Heart right ventricle (tissue), 16 donors: ENCODE measurements at places on chromosomes 11 and 22. TPM values are rescaled to one million over a fixed set of nuclear protein-coding genes. Genes with fewer than 3 reads are reported as not detected.
A peak's percentile ranks its signal among the peaks of the same experiment; 100 is the strongest.

DNA sequence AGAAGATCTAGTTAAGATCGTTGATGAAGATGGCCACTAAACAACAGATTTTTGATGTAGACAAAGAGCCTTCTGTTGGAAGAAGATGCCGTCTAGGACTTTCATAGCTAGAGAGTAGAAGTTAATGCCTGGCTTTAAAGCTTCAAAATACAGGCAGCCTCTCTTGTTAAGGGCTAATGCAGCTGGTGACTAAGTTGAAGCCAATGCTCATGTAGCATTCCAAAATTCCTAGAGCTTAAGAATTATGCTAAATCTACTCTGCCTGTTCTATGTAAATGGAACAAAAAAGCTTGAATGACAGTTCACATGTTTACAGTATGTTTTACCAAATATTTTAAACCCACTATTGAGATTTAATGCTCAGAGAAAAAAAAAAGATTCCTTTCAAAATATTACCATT lies 492.6 kb downstream of the CNTN5 start:
- DNase-seq = no peak

- DNase-seq = no peak
Observed at GRCh38 chr11:74671520-74672196, 59.6 kb downstream of the CHRDL2 start.

DNA sequence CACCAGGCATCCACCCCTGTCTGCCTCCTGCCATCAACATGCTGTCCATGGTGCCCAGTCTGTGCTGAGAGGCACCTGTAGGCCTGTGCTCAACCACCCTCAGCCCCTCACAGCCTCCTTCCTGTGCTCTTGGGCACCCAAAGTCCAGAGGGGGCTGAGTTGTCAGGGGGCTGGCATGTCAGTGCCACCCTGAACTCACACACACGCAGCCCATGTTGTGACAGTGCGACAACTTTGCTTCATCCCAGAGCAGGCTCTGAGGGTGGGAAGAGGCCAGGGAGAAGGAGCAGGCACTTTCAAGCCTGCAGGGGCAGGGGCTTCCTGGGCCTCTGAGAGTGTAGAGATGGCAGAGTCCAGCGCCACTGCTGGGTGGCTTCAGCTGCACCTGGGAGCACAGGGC lies 491.0 kb downstream of the TMEM135 start:
- no peak for DNase-seq

DNA sequence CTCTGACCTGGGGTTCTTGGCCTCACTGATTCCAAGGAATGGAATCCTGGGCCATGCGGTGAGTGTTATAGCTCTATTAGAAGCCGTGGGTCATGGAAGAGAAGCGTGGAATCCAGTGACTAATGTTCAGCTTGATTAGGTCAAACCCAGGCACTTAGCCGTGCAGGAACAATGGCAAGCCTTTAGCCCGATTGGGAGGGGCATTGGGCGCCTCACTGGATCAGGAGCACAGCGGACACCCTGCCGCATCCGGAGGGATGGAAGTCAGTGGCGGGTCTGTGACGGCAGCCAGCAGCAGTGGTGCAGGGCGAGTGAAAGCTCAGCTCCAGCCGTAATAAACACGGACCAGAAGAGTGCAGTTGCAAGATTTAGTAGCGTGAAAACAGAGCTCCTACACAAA lies 20.5 kb upstream of the SLC17A6 start:
- DNase-seq = no peak

GRCh38 chr11:116376054-116376453 lies 396.7 kb downstream of the BUD13 start:
- DNase-seq = no peak

- DNase-seq = no peak
Observed at GRCh38 chr11:8309311-8309710, 45.6 kb upstream of the LMO1 start.

GRCh38 chr22:19022755-19023154 lies 86.7 kb upstream of the PRODH start:
- no peak for DNase-seq

DNA sequence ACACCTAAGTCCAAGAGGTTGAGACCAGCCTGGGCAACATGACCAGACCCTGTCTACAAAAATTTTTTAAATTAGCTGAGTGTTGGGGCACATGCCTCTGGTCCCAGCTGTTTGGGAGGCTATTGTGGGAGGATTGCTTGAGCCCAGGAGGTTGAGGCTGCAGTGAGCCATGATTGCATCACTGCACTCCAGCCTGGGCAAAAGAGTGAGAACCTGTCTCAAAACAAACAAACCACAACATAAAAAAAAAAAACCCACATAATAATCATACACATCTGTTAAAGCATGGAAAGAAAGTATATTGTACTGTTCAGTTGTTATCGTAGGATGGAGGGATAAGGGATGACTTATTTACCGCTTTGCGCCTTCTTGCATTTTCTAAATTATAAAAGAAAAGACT lies 35.9 kb upstream of the GRK2 start:
- DNase-seq = no peak

- no peak for DNase-seq
Observed at GRCh38 chr22:35605369-35605680, 11.8 kb downstream of the MB start.

- no peak for DNase-seq
Observed at GRCh38 chr11:74620531-74620930, 28.1 kb downstream of the POLD3 start.

DNA sequence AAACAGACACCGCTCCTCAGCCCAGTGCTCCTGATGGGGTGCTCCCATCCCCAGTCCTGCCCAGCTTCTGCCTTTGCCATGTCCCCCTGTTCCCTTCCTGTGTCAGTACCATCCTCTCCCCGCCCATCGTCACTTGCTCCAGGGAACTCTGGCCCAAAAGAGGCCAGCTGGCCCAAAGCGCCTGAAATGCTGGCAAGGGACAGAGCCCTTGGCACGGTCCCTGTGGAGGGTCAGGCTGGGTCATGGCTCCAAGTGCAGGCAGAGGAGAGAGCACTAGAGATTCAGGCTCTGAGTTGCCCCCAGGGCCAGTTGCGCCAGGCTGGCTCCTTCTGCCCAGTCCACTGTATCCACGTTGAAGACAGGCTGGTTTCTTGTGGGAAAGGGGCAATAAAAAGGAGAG lies 8.4 kb upstream of the HDHD5 start:
- peak; percentile 79 for DNase-seq

DNA sequence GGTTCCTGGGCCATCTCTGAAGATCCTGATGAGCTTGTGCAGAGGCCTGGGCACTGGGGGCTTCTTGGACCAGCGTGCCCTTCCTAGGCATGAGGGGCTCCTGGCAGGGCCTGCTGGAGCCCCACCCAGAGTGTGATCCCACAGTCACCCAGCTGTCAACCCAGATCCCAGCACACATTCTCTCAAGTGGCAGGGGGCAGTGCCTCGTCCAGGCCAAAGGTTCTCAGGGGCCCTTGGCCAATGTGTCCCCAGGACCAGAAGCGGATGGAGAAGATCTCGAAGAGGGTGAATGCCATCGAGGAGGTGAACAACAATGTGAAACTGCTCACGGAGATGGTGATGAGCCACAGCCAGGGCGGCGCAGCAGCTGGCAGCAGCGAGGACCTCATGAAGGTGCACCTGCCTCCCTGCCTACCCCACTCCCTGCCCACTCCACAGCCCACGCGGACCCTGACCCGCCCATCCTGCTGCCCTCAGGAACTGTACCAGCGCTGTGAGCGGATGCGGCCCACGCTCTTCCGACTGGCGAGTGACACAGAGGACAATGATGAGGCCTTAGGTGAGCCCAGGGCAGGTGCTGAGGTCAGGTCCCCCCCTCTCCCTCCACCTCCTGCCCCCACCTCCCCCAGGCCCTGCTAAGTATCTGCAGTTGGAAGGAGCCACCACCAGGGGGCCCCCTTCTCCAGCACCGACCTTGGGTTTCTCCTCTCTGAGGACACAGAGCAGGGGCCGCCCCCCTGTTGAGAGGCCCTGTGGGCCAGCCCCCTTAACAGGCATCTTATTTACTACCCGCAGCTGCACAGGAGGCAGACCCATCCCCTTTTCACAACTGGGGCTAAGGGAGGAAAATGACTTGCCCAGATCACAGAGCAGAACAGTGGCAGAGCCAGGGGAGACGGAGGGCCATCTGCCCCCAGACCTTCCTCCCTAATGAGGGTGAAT lies 14.7 kb downstream of the GGA1 start:
- DNase-seq = peak; percentile 72

DNA sequence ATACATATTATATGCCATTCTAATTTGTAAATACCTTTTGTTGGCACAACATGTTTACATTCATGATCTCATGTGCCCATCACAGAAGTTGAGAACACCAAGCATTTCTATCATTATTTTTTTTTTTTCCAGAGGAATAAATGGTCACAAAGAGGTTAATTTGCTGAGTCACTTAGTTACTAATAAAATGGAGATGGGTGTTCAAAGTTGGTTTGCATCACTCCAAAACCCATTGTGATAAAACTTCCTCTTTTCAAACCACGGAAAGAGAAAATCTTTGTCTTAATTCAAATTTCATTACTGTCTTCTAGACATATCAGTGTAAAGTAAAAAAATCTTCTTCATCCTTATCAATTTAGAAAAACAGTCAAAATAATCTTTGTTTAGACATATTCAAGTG lies 636.8 kb upstream of the CCDC179 start:
- no peak for DNase-seq

GRCh38 chr11:60821827-60822599 lies 19.9 kb upstream of the CCDC86 start:
- DNase-seq = no peak

- DNase-seq = peak; percentile 16
Observed at GRCh38 chr22:20803696-20804324, 29.9 kb downstream of the SERPIND1 start.

GRCh38 chr22:50192436-50193204 lies 6.9 kb downstream of the TRABD start:
- DNase-seq = peak; percentile 23

DNA sequence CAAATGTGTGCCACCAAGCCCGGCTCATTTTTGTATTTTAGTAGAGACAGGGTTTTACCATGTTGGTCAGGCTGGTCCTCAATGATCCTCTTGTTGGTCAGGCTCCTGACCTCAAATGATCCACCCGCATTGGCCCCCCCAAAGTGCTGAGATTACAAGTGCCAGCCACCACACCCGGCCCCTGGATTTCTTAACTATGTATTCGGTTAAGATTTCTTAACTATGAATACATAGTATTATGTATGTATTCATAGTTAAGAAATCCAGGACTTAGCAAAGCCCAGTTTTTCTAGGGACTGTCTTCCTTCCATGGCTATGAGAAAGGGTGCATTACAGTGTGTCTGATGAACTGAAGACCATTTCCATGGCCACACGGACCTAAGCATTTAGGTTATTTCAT lies 1.7 kb downstream of the C11orf91 start:
- DNase-seq = no peak

- DNase-seq = no peak
Observed at GRCh38 chr22:39777716-39778454, 115.7 kb downstream of the ENTHD1 start.

GRCh38 chr11:126546191-126546590 lies 190.7 kb downstream of the ST3GAL4 start:
- DNase-seq = no peak

- DNase-seq = no peak
Observed at GRCh38 chr11:64281957-64282770, 2.3 kb downstream of the BAD start.

DNA sequence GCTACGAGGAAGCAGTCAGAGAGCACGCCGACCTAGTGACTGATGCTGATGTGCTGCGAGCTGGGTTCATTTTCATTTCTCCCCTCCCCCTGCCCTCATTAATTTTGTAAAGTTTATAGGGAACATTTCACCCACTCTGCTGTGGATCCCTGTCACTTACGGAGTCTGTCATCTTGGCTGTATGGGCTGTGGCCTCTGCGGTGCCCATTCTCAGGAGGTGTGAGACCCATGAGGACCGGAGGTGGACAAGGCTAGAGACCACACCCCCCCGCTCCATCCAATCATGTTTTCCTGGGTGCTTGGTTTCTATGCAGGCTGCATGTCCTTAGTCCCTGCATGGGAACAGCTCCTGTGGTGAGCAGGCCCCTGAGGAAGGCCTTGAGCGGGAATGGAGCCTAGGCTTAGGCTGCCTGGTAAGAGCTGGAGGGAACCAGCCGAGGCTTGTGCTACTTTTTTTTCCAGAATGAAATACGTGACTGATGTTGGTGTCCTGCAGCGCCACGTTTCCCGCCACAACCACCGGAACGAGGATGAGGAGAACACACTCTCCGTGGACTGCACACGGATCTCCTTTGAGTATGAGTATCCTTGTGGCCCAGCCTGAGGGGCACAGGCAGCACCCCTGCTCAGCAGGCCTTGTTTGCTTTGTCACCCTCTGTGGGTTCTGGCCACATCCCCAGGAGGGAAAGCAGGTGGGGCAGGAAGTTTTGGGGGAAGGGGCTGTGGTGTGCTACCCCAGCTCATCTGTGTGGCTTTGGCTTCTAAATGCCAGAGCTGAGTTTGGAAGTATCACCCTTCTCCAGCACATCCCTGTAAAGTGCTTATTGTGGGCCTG lies 19.1 kb downstream of the CLDN5 start:
- DNase-seq = no peak

GRCh38 chr11:9075556-9075955 lies 15.8 kb downstream of the SCUBE2 start:
- no peak for DNase-seq

- DNase-seq = no peak
Observed at GRCh38 chr11:123454060-123454651, 24.1 kb downstream of the GRAMD1B start.

DNA sequence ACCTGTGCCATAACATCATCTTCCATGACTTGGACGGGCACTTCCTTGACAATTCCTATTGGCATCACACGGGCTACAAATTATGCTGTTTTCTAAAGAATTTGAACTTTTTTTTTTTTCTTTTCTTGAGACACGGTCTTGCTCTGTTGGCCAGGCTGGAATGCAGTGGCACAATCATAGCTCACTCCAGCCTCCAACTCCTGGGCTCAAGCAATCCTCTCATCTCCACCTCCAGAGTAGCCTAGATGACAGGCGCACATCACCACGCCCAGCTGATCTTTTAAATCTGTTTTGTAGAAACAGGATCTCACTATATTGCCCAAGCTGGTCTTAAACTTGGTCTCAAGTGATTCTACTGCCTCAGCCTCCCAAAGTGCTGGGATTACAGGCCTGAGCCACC lies 3.3 kb upstream of the CRYBB3 start:
- DNase-seq = no peak

DNA sequence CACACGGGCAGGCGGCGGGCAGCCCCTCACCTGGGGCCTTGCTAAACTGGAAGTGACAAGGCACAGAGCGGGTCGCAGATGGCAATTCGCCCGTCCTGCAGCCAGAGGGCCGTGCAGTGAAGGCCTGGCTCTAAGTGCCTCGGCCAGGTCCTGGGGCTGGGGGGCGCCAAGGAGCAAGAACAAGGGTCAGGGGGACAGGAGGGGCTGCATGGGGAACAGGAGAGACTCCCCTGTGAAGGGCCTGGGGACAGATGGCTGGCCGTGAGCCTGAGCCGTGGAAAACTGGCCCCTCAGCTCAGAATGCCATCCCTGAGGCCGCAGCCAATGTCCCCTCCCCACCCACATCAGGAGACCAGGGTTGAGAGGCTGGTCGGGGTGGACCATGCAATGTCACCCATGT lies 60.0 kb downstream of the RTL6 start:
- DNase-seq = no peak

TMEM151A gene
- total RNA-seq = 0.17 TPM

RIBC2 gene
- 1.2 TPM for total RNA-seq

RAG2 gene
- total RNA-seq = not detected

NRXN2 gene
- total RNA-seq = 3.5 TPM

CNGA4 gene
- not detected for total RNA-seq

PGA5 gene
- 0.50 TPM for total RNA-seq

PLCB3 gene
- total RNA-seq = 5.8 TPM

RHOD gene
- 66.3 TPM for total RNA-seq

NCAM1 gene
- total RNA-seq = 402 TPM

SYT9 gene
- 0.32 TPM for total RNA-seq
